Brain pericyte (primary cell): ENCODE measurements at places on chromosomes 12 and 14.
A peak's percentile ranks its signal among the peaks of the same experiment; 100 is the strongest.

GRCh38 chr12:94435511-94435927, 24.1 kb downstream of the CEP83 start:
- DNase-seq = no peak

DNA sequence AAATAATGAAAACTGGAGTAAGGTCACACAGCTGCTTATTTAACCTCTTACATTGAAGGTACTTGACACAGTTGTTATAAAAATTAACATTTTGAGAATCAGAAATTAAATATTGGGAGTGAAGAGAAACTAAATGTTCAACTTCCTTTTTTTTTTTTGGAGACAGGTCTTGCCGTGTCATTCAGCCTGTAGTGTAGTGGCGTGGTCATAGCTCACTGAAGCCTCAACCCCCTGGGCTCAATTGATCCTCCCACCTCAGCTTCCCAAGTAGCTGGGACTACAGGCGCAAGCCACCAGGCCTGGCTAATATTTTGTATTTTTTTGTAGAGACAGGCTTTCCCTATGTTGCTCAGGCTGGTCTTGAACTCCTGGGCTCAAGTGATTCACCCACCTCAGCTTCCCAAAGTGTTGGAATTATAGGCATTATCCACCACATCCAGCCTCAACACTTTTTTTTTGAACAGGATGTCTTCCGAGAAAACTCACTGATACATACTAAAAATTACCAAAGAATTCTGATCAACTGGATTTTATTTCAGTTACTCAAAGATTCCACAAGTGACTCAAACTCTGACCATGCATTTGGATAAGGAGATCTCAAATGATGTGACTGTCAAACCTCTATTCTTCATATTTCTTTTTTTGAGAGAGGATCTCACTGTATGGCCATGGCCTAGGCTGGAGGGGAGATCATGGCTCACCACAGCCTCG, 35.4 kb downstream of the SGPP1 start:
- no peak for DNase-seq

DNA sequence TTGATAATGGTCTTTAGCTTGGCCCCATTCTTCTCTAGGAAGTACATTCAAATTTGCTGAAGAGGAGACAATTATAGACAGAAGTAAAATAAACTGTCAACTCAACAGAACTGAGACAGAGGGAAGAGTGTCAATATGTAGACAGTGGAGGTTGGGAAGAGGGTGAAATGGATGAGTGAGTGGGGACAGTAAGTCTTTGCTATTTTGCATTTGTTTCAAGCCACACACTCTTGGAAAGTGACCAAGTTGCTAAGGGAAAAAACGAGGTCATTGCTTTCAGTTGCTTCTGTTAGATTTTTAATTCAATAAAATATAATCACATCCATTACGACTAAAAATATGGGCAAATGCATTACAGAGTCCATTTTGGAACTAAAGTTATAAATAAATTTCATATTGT, 47.8 kb downstream of the BTBD7 start:
- no peak for DNase-seq

DNA sequence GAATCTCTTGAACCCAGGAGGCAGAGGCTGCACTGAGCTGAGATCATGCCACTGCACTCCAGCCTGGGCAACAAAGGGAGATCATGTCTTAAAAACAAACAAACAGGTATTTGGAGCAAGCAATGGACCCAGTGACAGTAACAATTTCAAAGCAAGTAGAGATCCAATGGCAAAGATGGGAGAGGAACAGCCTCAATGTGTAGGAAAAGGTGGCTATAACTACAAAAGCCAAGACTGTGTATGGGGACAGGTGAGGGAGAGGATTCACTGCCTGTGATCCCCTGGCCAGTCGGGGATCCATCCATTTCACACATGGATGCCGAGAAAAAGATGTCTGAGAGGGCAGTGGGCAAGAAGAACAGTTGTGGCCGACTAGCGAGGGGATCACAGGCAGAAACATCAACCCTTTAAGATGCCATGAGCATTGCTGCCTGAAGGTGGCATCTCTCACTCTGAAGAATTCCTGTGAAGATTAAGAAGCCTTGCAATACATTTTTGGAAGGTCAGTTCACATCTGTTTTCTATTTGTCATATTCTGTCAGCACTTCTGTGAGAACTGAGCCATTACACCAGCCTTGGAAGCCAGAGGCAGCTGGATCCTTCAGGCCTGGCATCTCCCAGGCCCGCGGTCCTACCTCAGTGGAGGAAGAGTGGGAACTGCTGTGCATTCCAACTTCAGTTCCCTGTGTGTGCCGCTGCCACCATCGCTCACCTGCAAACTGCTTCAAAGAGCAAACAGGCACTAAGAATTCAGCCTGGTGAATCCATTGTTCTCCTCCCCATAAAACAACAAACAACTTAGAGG, 54.5 kb upstream of the FRS2 start:
- DNase-seq = peak; percentile 75

GRCh38 chr12:1932264-1932777, 13.9 kb upstream of the CACNA2D4 start:
- no peak for DNase-seq
